ENCODE measurements at places on chromosomes 2 and 18. TPM values are rescaled to one million over a fixed set of nuclear protein-coding genes. Genes with fewer than 3 reads are reported as not detected.

Gene CAPN14
- 0.13 TPM for polyA plus RNA-seq

Gene CACNB4
- polyA plus RNA-seq = 1.8 TPM

- DNase-seq = no peak
These were observed 113.0 kb downstream of the MEP1B start for GRCh38 chr18:32302806-32303205.

Gene SERPINB10
- not detected for polyA plus RNA-seq

GRCh38 chr2:25674077-25674362, 643 bp upstream of the DTNB start:
- no peak for DNase-seq

GRCh38 chr18:36769172-36769571, 59.6 kb downstream of the TPGS2 start:
- DNase-seq = no peak

Gene EML6
- 6.0 TPM for polyA plus RNA-seq

Gene FARP2
- polyA plus RNA-seq = 52.6 TPM

Gene ZC3H6
- 5.7 TPM for polyA plus RNA-seq

Measured in large intestine (tissue), 12 donors.